ENCODE measurements at places on chromosomes 3 and 15. TPM values are rescaled to one million over a fixed set of nuclear protein-coding genes. Genes with fewer than 3 reads are reported as not detected.

DNA sequence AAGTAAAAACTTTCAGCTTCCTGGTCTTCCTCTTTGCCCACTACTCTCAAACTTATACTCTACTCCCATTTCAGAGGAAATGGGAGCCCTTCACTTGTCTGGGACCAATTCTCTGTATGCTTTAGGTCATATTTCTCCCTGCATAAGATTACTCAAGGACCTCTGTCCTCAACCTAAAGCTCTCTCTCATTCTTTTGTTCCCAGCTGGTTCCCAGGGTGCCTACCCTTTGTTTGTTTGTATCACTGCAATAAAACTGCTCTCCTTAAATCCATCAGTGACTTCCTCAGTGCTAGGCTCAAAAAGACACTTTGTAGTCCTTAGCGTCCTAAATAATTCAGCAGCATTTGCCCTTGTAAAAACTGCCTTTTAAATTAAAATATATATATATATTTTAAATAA lies 2.9 kb downstream of the NGRN start:
- no peak for DNase-seq

- DNase-seq = peak; percentile 90
These were observed 87.0 kb upstream of the ALDH1L1 start for GRCh38 chr3:126267169-126267975.

GRCh38 chr3:188090620-188091309 lies 63.2 kb upstream of the LPP start:
- no peak for DNase-seq

GRCh38 chr3:145760036-145760435 lies 400.9 kb downstream of the PLOD2 start:
- DNase-seq = no peak

GRCh38 chr15:47395076-47395475 lies 322.2 kb upstream of the SEMA6D start:
- no peak for DNase-seq

DNA sequence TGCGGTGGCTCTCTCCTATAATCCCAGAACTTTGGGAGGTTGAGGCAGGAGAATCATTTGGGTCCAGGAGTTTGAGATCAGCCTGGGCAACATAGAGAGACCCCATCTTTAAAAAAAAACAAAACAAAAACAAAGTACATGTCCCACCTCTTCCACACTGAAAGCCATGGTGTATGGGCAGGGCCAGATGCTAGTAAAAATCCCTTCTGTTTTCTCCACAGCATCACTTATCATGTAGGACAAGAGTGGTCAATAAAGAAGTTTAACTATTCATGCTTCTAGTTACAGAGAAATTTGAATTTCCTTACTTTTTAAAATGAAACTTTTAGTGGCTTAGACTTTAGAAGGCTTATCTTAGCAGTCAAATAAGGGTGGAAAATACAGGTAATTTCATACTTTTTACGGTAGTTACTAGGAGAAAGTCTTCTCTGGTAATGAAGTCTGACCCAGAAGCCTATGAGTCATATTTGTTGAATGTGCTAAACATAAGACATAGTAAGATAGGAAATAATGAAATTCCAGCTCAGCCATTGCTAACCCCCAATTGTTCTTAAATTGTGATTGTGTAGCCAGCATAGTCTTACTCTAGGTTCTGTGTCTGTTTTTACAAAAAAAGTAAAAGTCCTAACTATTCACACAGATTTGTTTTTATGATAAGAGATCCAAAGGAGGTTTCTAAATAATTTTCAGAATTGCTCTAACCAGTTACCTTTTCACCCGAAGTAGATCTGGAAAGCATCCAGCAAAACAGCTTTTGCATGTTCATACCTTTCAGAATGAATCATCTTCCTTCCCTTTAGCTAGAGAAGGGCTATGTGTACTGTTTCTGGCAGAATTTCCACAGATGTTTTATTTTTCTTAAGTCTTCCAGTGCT lies 16.4 kb upstream of the ZNF609 start:
- DNase-seq = no peak

DNA sequence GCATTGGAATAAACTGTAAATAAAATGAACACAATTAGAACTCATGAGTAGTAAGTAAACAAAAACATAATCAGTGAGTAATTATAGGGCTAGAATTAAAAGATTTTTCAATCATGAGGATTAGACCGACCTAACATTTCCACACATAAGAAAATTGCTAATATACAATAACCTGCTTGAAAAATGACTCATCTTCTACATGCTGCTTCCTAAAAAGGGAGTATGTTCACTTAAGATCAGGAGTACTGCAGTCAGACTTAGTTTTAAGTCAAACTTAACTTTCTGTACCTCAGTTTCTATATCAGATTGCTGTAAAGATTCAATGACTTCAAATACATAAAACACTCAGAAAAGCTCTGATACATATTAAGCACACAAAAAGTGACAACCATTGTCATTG lies 22.6 kb upstream of the NEK10 start:
- DNase-seq = no peak

DNA sequence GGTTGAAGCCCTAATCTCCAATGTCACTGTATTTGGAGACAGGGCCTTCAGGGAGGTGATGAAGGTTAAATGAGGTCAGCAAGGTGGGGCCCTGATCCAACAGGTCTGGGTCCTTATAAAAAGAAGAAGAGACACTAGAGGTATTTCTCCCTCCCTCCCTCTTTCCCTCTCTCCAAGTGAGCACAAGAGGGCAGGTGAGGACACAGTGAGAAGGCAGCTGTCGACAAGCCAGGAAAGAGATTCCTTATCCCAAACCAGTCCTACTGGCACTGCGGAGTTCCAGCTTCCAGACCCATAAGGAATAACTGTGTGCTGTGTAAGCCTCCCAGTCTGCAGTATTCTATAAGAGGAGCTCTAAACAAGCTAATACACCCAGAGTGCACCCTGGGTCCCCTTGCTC lies 134.7 kb downstream of the ADAMTS17 start:
- DNase-seq = no peak

- no peak for DNase-seq
These were observed 63.3 kb downstream of the ZNF106 start for GRCh38 chr15:42427429-42428223.

DNA sequence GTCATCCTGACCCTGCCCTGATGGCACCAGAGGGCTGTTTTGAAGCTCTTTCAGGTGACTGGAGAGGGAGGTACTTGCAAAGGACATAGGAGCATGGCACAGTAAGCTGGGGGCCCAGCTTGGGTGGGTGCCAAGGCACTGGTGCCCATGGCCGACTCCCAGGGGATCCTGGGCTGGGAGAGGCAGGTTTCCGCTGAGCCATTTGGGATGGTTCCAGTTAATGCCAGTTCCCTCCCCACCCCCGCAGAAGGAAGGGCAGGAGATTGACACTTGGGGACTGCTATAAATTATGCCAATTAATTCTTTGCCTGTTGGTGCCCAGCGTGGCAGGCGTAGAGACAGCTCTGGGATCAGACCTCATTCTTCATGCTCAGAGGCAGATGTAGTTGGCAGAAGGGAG lies 26.1 kb downstream of the CD276 start:
- peak; percentile 64 for DNase-seq

Gene KLHL40
- total RNA-seq = not detected

GRCh38 chr3:196458063-196458462 lies 25.8 kb upstream of the UBXN7 start:
- DNase-seq = no peak

DNA sequence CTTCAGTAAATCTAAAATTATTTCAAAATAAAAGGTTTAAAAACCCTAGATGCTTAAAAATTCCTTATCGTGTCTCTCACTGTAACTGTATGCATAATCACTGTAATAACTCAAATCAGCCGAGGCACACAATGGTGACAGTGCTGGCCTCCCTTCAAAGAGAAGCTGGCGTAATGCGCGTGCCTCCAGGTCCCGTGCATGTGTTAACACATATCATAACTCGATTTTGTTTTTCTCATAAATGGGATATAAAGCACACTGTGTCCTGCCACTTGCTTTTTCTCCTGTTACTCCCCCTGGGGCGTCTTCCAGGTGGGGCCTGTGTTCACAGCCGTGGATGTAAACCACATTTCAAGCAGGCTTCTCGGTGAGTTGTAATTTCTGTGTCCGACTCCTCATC lies 56.0 kb downstream of the TPRA1 start:
- DNase-seq = no peak

DNA sequence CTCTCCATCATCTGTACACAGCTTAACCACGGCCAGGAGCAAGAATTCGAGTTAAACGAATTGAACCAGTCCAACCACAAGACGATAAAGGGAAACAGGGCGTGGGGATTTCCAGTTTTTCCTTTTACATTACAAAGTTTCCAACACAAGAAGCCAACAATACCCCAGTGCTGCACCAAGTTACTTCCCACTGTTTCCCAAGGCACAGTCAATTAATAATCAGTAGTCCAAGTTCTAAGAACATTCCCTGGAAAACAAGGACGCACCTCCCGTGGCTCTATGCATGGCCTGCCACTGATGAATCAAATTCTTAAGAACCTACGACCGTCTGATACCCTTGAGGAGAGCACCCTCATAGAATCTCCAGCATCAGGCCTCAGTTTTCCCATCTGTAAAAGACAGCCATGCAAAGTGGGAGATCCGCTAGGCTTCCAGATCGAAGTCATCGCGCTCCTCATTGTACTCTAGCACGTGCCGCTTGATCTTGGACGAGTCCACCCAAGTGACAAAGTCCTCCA lies 774 bp downstream of the IMP3 start:
- no peak for DNase-seq

DNA sequence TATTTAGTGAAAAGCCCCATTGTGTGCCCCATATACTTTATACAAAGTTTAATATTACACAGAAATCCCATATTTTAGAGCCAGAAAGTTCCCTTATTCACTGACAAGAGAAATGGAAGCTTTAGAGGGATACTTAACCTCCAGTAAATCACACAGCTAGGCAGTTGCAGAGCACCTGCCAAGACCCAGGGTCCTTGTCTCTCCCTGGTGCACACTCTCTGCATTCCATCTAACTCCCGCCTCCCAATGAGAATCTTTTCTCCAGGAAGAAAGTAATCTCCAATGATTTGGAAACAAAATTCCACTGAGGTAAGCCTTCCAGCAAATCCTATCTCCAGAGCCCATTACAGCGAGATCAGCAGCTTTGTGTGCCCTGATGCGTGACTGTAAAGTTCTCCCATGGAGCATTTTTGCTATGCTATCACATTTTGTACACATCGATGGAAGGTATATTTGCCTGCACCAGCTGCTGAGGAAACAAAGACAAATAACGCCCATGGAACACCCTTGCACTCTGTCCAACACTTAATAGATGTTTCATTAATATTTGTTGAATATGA lies 41.4 kb downstream of the ULK4 start:
- DNase-seq = no peak

DNA sequence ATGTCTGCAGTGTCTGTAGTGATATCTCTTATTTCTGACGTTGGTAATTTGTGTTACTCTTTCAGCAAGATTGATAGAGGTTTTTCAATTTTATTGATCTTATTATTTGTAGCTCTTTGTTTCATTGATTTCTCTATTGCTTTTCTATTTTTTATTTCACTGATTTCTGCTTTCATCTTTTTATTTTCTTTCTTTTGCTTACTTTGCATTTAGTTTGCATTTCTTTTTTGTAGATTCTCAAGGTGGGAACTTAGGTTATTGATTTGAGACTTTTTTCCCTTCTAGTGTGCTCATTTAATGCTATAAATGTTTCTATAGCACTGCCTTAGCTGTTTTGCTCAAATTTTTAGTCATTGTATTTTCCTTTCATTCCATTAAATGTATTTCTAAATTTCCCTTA lies 49.5 kb upstream of the GABRG3 start:
- DNase-seq = no peak

GRCh38 chr15:101251830-101252820 lies at the start of gene CHSY1:
TSS of gene CHSY1 (minus strand) at chr15:101252048. CDS start at chr15:101251456, 592 bp downstream.
- peak; percentile 97 for DNase-seq

Gene SPINT1
- 2.0 TPM for total RNA-seq

DNA sequence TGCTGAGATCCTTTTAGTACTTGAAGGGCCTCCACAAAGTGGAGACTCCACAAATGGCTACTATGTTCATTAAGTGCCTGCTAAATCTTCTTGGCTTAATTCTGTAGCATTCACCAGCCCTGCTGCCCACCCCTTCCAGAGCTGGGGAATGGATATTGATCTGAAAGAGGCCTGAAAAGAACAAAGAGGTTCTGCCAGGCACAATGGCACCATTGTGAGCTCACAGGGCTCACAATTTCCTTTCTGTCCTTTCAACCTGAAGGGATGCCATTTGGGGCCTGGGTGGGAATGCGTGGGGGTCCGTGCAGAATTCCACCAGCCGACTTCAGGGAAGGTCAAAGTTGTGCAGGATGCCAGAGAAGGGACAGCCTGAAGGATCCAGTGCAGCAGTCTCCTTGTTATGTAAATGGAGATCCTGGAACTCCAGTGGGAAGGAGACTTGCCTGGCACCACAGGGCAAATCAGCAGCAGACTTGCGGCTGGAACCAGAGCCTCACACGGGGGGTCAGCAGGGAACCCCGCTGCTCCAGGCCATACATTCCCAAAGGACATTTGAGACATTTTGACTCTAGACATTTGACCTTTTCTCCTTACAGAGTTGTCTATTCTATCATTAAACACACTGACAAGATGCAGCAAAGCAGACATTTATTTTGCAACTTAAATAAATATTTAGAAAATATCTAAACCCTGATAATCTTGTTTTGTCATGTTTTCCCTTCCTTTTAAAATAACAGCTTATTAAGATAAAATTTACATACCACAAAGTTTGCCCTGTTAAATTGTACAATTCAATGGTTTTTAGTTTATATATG lies 21.5 kb upstream of the MORF4L1 start:
- no peak for DNase-seq

GRCh38 chr3:196800742-196801434 lies 61.2 kb downstream of the PAK2 start:
- no peak for DNase-seq

Gene ATP8B4
- 6.1 TPM for total RNA-seq

GRCh38 chr15:59282515-59283337 lies 76.1 kb downstream of the LDHAL6B start:
- DNase-seq = no peak

GRCh38 chr3:38565339-38566214 lies 69.4 kb downstream of the EXOG start:
- DNase-seq = peak; percentile 45

DNA sequence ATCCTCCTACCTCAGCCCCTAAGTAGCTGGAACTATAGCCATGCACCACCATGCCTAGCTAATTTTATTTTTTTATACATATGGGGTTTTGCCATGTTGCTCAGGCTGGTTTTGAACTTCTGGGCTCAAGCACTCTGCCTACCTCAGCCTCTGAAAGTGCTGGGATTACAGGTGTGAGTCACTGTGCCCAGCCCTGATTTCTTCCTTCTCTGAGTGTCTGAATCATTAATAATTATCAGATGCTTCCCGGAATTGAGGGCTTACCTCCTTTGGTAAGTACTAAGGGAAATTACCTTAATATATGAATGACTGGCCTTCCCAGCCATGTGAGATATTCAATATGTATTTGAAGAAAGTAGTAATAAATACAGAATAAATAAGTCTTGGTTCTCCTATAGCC lies 7.2 kb downstream of the CLPX start:
- no peak for DNase-seq
